Stimulated activated CD8-positive, alpha-beta memory T cell treated with anti-CD3 and anti-CD28 coated beads, Interleukin-7, amount 100 ng/mL, for 1 hour (primary cell): ENCODE measurements at places on chromosomes 2 and 18.

GRCh38 chr2:15835991-15836688 is 104.2 kb upstream of the MYCN start:
- DNase-seq, result no peak

DNA sequence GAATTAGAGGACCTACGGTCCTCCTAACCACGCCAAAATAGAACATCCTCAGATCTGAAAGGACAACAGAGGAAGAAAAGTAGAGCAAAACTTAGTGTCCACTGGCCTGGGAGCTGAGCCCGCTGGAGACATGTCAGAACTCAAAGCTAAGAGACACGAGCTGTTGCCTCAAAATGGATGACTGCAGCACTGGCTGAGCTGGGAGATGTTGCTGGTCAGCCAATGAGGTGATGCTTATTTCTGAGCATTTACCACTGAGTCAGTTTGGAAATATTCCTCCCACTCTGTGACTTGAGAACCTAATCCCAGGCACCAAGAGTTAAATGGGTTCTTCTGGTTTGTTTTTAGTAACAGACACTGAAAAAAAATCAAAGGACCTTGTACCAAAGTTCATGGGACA is 32.6 kb downstream of the FBXO15 start:
- no peak for DNase-seq

- no peak for DNase-seq
Observed at GRCh38 chr2:46562451-46562840, 83.1 kb downstream of the TMEM247 start.

DNA sequence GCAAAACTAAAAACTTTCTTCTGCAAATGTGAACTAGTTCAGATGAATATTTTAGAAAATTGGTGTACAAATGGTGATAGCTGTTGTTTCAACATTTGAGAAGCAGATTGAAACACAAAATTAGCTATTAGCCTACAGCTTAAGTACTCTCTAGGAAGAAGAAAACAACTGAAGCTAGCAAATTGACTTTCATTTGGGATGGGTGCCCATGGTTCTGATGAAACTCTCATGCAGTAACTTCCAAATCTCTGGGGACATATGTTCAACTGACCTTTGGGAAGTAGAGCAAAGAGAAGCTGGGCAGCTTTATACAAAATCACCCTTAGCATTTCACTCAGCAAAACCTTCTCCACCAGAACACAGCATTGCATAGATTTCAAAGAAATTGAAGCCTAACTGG is 119.0 kb downstream of the GALNT13 start:
- DNase-seq, result no peak

GRCh38 chr2:195489101-195489500 is 167.9 kb upstream of the SLC39A10 start:
- DNase-seq, result no peak

DNA sequence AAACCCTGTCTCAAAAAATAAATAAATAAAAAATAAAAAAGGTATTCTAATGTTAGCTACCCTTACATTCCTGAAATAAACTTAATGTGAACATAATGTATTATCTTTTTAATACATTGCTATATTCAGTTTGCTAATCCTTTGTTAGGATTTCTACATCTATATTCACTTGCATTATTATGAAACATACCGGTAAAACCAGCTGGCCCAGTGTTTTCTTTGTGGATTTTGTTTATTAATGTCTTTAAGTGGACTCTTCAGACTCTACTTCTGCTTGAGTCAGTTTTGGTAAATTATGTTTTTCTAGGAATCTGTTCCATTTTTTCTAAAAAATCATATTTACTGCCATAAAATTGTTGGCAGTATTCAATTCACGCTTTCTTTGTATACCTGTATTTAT is 34.5 kb downstream of the PTPN2 start:
- no peak for DNase-seq

DNA sequence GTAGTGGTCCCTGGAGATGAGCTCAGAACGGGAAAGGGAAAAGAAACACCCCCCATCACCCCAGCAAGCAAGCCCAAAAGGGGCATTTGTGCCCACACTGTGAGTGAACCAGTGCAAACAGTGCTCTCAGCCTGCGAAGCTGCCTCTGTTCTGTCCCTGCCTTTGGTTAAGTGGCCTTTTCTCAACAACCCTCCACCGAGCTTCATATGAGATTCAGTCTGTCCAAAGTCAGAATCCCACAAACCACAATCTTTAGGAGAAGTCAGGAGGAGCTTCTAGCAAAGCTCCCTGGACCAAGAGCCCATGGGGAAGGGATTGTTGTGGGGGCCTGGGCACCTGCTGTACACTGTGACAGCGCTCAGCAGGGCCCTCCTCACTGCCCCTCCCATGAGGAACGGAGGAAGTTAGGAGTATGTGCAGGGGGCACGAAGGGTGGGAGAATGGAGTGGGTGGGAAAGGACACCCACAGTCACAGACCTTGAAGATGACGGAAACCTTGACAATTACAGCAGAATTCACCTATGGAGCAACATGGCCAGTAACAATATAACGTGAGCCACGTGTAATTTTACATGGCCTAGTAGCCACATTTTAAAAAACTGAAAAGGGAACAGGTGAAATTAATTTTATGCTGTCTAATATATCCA is 119.5 kb downstream of the SMAD7 start:
- DNase-seq, result no peak

GRCh38 chr18:46374850-46375249 is 270.7 kb downstream of the HAUS1 start:
- no peak for DNase-seq

- DNase-seq, result no peak
Observed at GRCh38 chr18:471716-472115, 28.8 kb downstream of the COLEC12 start.

DNA sequence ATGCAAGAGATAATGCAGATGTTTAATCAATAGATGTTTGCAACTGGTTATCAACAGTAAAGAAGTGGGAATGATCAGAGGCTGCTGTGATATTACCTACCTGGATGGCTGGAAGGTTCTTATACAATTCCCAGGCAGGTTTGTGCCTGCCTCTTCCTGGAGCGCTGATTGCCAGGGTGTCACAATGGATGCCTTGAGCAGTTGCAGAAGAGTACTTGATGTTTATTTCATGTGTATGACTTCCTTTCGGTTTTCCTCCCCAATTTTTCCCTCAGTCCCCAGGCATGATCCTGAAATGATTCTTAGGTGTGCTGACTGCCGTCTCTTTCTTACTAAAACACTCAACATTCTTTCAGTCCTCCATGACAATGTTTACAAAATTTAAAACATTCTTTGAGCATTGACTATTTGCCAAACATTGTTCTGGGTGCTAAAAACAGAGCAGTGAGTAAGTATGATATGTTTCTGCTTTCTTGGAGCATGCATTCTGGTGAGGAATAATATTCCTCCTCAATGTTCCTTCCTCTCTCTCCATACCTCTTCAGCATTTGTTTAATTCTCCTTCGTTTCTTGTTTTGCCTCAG is 416.6 kb upstream of the TRIB2 start:
- DNase-seq, result no peak

DNA sequence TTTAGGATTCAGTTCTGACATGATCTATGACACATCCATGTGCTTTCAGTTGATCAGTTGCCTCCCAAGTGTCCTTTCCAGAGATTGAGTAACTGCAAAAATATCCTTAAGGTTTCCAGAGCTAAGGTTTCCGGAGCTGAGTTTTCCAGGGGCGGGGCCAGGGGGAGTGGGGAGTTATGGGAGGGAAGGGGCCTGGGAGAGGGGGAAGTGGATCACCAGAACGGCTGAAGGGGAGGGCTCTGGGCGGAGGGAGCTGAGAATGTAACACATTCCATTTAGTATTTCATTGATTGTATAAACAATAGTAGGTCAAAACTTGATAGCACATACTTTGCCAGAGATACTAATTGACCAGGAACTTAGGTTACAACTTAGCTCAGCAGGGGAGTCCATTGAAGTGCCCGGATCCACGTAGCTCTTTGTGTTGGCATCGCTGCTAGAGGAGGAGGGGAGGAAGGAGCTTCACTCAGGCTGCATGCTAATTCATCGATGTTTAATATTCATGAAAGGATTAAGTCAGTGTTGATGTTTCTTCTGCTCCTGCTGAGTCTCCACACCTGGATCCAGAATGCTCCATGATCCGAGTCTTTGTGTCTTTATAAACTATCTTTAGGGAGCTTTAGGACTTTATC is 289.8 kb downstream of the ALPK2 start:
- DNase-seq, result no peak
